ENCODE measurements at places on chromosomes 4 and X.

DNA sequence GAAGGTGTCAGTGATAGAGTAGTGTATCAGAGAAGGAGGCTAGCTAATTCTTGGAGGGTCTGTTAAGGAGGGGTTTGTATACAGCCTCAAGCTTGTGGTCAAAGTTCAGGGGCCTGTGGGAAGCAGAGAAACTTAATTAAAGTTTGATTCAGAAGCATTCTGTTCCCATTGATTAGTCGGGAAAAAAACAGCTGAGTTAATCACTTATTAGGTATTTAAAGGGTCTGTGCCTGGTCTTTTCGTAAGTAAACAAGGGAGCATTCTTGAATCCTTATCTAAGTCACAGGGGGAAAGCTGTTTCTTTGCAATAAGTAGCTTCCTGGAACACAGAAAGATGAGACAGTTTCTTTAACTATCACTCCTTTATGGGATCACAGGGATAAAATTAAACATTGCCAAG, 492.1 kb downstream of the PCDH10 start:
- no peak for DNase-seq

- DNase-seq, result no peak
Observed at GRCh38 chrX:20906571-20906970, 467.6 kb upstream of the CNKSR2 start.

DNA sequence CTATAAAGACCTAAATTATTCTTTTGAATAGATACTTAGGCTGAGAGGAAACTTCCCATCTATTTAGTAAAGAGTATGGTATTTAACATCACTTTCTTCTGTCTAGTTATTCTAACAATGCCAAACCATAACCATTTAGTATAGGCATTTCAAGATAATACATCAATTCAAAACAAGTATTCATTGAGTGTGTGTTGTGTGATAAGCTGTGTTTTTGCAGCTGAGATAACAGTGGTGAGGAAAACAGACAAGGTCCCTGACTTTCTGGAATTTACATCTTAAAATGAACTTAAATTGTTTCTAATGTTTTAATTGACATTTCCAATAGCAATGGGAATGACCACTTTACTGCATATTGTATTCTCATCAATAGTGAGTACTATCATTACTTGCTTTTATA, 22.4 kb upstream of the TSPAN5 start:
- DNase-seq, result no peak

DNA sequence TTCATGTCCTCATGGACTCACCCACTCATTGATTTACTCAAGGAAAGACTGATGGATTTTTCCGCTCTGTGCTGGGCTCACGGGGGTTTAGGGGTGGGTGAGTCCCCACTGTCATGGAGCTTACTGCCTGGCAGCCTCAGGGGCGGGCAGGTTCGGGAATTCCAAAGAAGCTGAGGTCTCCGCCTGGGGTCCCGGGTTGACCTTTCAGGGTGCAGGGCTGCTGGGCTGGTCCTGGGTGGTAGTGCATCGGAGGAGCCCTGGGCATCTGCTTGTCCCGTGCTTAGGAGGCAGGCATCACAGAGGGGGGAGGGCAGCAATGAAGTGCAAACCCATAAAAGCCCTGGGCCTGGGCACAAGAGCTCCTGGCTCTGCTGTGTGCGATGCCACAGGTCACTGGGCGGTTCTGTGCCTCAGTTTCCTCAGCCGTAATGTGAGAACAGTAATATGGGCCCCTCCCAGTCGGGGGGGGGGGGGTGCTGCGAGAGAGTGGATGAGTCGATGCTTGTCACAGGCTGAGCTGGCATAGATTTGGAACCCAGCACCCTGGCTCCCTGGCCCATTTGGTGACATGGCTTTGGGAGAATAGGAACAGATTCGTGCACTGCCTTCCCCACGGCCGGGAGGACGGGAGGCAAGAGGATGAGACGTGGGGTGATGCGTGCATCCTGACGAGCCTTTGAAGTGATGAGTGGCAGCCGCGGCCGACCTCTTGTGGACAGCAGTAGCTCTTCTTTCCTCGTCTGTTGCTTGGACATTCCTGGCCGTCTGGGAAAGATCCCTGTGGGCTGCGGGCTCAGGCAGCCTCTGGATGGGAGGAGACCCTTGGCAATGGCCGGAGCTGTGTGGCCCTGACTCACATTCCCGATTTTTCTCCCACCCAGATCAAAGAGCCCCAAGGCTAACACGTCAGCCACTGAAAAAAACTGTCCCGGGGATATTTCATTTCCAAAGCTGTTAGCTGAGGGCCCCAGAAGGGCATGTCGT, 42.0 kb downstream of the PSAPL1 start:
- DNase-seq, result no peak
